ENCODE measurements at places on chromosomes 7 and 10. TPM values are rescaled to one million over a fixed set of nuclear protein-coding genes. Genes with fewer than 3 reads are reported as not detected.

The MKI67 gene
- total RNA-seq = 90.0 TPM

GRCh38 chr7:37713613-37714012 lies 30.0 kb downstream of the GPR141 start:
- DNase-seq = no peak
- no peak overlapping the region for H3K4me3 ChIP-seq
- H3K4me1 ChIP-seq = no peaks in the 10 kb centered on the region
- 0 out of 2 replicates have a peak, but pooled peaks cover under 1% of the 10 kb centered on the region for H3K27me3 ChIP-seq
- no peak overlapping the region for H3K27ac ChIP-seq
- no peaks in the 10 kb centered on the region for H3K36me3 ChIP-seq

The FGFBP3 gene
- 0.53 TPM for total RNA-seq

GRCh38 chr10:8534891-8535290 lies 480.4 kb downstream of the GATA3 start:
- H3K4me1 ChIP-seq = no peaks in the 10 kb centered on the region
- H3K36me3 ChIP-seq = no peaks in the 10 kb centered on the region
- DNase-seq = no peak
- no peaks in the 10 kb centered on the region for H3K27me3 ChIP-seq

The ATG9B gene
- not detected for total RNA-seq

The NDUFB8 gene
- 293 TPM for total RNA-seq

The PLEKHS1 gene
- 6.1 TPM for total RNA-seq

GRCh38 chr10:30701451-30702173 lies 72.1 kb upstream of the LYZL2 start:
- no peak overlapping the region for H3K27ac ChIP-seq
- H3K36me3 ChIP-seq = no peaks in the 10 kb centered on the region
- H3K4me1 ChIP-seq = no peaks in the 10 kb centered on the region
- H3K4me3 ChIP-seq = peak overlapping the region; percentile 5
- peak; percentile 37 for DNase-seq

- no peaks in the 10 kb centered on the region for H3K36me3 ChIP-seq
- no peak overlapping the region for H3K27ac ChIP-seq
- no peak overlapping the region for H3K4me3 ChIP-seq
These were observed 1.4 kb downstream of the FXYD4 start for GRCh38 chr10:43372765-43373361.

DNA sequence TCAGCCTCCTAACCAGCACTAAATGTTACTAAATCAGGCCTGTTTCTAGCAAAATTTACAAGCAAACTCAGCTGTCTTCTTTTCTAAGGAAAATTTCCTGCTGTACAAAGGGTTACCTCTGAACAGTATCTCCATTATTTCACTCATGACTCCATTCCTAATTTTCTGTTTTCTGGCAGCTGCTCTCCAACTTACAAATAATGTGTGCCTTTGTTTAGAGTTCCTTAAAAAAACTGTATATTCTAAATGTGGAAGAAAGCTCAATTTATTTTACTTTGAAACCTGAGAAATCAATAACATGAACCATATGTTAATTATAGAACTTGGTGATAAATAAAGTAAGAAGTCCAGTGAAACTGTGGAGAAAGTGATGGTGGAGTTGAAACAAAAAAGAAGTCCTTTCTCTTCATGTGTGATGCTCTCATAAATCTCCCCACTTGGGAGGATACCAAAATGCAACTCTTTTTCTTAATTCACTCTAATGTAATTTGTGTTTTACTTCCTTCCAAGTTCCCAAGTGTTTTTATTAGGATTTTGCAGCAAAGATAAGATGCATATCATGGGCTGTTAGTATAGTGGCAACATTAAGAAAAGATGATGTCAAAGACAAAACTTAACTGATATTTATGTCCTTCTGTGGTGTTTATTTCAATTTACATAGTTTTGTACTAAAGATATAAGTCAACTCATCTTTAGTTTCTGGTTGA lies 74.8 kb downstream of the CDK6 start:
- H3K4me3 ChIP-seq = no peak overlapping the region
- peak overlapping the region; percentile 76 for H3K27ac ChIP-seq
- H3K36me3 ChIP-seq = peaks cover 75% of the 10 kb centered on the region
- H3K27me3 ChIP-seq = no peaks in the 10 kb centered on the region

GRCh38 chr10:11144626-11145494 lies 127.2 kb downstream of the CELF2 start:
- H3K4me3 ChIP-seq = no peak overlapping the region
- no peak overlapping the region for H3K27ac ChIP-seq
- no peaks in the 10 kb centered on the region for H3K27me3 ChIP-seq
- H3K4me1 ChIP-seq = peaks cover 19% of the 10 kb centered on the region

DNA sequence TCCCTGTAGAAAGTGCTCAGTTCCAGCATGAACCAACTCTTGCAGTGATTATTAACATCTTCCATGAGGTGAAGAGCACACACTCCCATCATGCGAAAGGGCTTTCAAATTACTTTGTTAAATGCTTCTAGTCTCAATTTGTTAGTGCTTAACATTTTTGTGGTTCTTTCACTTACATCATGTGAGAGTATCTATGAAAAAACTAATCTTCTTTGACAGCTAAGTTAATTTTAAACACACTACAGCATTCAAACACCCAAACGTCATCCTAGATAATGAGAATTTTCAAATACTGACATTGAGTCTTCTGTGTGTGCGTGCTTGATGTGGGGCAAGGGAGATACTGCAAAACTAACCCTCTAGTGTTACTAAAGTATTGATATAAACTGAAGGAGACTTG lies 84.8 kb downstream of the ETV1 start:
- DNase-seq = no peak

DNA sequence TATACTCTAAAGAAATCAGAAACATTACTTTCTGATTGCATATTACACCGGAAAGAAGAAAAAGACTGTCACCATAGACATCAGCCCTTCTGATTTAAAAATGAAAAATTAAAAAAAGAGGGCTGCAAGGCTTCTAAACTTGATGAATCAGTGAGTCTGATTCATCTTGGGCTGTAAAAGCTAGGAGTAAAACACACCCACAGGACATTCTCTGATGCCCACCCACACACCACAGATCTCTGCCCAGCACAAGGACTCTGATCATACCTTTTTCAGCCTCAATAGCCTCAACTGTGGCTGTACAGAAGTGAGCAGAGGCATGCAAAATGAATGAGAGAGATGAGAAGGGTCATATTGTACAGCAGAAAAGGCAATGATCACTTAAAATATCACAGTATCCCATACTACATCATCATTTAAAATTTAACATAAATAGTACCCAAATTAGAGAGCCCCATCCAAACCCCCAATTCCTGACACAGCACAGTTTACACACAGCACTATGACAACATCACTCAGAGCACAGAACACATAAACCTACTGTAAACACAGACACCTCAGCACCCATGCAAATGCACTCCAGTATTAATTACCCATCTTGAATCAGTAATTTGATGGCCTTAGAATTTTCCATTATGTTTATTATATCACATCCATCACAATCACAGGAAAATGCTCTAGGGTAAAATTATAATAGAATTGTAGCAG lies 6.4 kb upstream of the MSS51 start:
- peaks cover 12% of the 10 kb centered on the region for H3K36me3 ChIP-seq
- no peak overlapping the region for H3K27ac ChIP-seq
- no peaks in the 10 kb centered on the region for H3K27me3 ChIP-seq
- H3K4me3 ChIP-seq = no peak overlapping the region
- peaks cover under 1% of the 10 kb centered on the region for H3K4me1 ChIP-seq
- no peak for DNase-seq
